Right forelimb (tissue), 1 donor: ENCODE measurements at places on chromosomes 3 and 15.

DNA sequence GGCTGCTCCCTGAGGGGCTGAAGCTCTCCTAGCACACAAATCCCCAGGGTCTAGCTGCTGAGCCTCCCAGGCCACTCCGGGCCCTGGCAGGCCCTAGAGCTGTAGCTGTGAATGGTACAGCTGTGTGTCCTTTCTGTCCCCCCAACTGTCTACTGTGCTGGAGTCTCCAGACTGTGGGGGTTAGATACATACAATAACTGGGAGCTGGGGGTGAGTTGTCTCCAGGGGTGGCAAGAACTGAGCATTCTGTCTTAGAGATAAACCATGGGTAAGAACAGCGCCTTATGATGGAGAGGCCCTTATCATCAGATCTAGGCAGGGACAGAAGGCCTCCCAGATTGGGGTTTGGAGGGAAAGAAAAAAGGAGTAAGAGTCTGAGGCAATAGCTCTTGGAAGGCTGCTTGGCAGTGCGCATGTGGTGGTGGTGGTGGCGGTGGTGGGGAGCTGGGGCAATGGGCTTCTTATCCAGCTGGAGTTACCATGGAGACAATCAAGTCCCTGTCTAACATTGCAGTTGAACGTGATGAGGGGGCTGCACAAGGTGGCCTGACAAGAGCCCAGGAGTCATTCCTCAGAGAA is 3.6 kb downstream of the CYB561D2 start:
- no peak for DNase-seq

- no peak for DNase-seq
Measured at GRCh38 chr15:95559875-95560394, 770.6 kb upstream of the NR2F2 start.

GRCh38 chr3:126746395-126747177 is 42.5 kb downstream of the CHCHD6 start:
- no peak for DNase-seq

GRCh38 chr3:82078246-82078645 is 316.8 kb upstream of the GBE1 start:
- DNase-seq = no peak

GRCh38 chr3:138774529-138775253 is 60.0 kb downstream of the PIK3CB start:
- no peak for DNase-seq

DNA sequence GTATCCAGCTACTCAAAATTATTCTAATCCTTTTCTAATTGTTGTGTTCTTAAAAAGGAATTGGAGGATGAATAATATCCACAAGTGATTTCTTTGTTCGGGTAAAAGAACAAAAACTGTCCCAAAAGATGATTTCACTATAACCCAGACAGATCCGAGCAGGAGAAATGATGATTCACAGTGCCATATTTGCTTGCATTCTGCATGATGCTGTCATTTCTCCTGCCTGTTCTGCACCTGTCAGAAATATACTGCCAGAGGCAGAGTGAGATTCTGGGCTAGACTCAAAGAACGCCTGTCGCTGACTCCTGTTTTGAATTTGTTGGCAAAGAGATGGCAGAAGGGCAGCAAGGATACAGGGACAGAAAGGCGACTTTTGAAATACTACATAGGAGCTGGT is 34.7 kb upstream of the SLC24A5 start:
- DNase-seq = peak; percentile 45

DNA sequence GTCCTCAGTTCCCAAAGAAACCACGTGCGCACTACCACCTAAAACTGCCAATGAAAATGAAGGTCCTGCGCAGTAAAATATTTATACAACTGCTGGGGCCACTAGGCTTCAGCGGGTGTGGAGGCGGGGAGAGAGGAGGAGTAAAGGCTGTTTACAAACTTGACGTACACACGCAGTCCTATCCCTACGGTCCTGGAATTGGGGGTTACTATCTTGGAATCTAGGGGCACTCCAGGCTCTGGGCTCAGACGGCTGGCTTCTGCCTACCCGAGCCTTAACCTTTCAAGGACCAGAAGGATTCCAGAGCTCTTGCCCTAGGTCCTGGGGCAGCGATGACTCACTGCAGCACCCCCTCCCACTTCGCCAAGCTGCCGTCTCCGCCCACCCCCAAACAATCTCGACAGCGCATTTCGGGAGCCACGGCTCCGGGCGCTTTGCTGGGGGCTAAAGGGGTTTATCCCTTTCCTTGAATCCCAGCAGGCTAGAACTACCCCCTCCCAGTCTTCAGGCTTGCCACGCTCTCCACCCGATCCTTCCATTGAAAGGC is 3.0 kb downstream of the ADAMTS9 start:
- peak; percentile 76 for DNase-seq
